ENCODE measurements at places on chromosomes 3 and 15.

GRCh38 chr3:69164296-69164695 is 41.9 kb upstream of the LMOD3 start:
- DNase-seq = no peak

DNA sequence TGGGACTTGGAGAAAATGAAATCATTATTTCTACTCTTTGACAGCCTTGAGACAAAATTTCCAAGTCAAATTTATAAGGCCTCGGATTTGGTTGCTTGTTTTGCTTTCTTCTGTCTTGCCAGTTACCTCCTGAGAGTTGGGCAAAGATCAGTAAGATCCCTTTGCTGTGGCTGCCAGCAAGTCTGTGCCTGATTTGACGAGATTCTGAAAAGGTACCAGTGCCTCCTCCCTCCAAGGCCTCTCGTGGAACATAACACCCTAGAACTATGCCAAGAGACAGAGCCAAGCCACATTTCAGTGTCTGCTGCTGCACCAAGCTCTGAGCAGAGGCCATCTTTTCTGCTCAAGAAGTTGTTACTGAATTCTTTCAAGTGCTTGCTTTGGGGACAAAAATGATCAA is 61.0 kb downstream of the GTPBP8 start:
- no peak for DNase-seq

- no peak for DNase-seq
Measured at GRCh38 chr3:116007000-116007399, 383.7 kb downstream of the GAP43 start.

GRCh38 chr3:60630953-60631352 is 620.3 kb downstream of the FHIT start:
- no peak for DNase-seq

DNA sequence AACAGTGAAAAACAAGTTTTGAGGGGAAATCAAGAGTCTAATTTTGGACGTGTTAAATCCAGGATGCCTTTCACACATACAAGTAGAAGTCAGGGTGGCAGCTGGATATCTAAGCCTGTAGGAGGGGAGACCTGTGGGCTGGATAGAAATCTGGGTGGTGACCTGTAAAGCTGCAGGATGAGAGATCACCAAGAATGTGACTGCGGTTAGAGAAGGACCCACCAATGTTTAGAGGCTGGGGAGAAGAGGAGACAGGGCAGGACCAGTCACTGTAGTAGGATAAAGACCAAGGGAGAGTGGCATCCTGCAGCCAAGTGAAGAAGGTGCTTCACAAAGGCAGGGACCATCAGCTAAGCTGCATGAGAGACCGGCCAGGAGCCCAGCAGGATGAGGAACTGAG is 36.2 kb downstream of the MRAS start:
- DNase-seq = no peak

DNA sequence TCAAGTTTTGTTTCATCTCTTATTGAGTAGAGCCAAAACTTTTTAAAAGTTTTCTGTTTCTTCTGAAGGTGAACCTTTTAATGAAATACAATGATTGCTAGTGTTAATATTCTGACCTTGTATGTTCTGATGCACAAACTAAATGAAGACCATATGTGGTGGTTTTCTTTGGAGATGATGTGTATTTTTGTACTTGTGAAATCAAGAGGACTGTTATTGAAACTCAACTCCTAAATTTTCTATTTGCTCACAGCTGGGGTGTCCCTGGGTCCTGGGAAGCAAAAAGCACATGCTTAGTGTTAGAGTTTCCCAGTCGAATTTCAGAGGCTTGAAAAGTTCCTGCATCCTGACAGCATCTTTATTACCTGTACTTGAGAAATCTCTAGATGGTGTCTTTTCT is 1185.8 kb upstream of the ALCAM start:
- DNase-seq = no peak

DNA sequence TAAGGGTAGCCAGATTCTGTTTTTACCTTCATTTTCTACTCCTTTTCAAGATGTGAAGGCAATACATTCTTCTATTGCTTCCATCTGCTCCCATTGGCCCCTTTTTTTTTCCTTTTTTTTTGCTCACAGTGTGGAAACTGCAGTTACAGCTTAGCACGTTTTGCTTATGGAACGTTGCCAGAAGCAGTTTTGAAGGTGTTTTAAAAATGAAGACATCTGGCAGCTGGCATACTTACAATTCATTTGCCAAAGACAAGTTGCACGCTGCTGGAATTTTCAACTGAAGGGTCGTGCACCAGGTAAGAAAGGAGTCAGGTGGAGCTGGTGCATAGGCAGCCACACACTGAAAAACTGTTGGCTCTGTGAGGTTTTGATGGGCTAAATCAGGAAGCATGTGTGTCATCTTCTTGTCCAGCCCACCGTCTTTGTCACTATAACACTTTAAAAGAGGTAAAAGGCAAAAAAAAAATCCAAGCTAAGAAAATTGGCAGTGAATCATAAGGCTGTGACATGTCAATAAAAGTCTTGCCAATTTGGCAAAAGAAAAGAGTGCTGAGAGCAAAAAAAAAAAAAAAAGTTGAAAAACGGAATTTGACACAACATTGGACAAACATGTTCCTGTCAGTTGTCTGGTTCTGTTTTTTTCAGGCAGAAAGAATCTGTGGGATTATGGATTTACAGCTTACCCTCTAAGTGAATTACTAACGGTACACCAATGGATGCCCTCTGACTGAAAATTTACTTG is 225.4 kb upstream of the SOX2 start:
- no peak for DNase-seq

DNA sequence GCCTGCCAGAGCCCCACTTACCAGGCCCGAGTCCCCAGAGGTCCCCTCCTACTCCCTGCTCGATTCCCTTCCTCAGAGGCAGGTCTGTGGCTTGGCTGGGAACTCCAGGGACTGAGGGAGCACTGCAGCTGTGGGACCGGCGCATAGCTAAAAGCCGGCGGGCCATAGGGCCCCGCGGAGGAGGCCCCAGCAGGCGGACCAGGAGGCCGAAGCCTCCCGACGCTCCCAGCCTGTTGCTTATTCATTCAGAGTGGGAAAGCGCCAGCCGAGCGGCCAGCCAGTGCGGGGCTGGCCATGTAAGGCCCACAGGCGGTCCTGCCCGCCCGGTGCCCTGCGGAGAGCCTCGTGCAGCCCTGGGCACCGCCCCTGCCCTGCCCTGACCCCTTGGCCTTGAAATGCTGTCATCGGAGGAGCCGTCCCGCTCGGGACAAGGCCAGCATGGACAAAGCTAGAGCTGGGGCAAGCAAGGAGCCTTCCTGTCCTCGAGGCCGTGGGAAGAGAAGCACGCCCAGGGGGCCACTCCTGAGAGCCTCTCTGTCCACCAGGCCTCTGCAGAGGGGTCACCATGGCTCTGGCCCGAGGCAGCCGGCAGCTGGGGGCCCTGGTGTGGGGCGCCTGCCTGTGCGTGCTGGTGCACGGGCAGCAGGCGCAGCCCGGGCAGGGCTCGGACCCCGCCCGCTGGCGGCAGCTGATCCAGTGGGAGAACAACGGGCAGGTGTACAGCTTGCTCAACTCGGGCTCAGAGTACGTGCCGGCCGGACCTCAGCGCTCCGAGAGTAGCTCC is at the start of gene LOXL1:
LOXL1 (plus strand) TSS at position 244 of the 784 bp plus-strand sequence; CDS start at position 566, 322 bp downstream.
- no peak for DNase-seq
